ENCODE measurements at places on chromosomes 4 and X.

GRCh38 chr4:161577579-161578301, 586.1 kb downstream of the FSTL5 start:
- DNase-seq = no peak

DNA sequence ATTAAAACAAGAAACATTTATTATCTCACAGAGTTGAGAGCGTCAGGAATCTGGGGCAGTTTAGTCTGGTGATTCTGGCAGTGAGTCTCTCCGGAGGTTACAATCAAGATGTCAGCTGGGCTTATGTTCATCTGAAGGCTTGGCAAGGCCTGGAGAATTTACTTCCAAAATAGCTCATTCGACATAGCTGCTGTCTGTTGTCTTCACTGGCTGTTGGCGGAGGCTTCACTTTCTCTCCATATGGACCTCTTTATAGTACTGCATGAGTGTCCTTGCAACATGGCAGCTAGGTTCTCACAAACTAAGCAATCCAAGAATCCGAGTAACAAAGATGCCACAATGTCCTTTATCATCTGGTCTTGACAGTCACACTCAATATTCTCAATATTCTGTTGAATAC, 70.2 kb upstream of the ADGRL3 start:
- DNase-seq = no peak

DNA sequence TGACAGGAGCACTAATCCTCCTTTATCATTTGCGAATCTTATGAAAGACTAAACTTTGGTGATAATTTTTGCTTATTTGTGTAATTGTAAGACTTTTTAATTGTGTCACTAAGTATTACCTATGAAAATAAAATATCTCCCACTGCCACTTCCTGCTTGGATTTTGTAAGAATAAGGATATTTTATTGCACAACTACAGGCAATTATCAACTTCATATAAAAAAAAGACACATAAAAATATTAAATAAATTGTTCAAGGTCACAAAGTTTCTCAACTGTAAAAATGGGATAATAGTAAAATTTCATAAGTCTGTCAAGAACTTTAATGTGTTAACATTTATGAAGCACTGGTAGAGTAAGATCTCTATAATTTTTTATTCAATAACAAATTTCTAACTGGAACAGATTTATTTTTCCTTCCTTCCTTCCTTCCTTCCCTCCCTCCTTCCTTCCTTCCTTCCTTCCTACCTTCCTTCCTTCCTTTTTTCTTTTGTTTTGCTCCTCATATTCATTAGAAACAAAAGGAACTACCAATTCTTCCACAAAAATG, 527.6 kb upstream of the FAM47C start:
- DNase-seq = no peak

- DNase-seq = no peak
Observed at GRCh38 chr4:48554606-48555005, 64.6 kb downstream of the ZAR1 start.

DNA sequence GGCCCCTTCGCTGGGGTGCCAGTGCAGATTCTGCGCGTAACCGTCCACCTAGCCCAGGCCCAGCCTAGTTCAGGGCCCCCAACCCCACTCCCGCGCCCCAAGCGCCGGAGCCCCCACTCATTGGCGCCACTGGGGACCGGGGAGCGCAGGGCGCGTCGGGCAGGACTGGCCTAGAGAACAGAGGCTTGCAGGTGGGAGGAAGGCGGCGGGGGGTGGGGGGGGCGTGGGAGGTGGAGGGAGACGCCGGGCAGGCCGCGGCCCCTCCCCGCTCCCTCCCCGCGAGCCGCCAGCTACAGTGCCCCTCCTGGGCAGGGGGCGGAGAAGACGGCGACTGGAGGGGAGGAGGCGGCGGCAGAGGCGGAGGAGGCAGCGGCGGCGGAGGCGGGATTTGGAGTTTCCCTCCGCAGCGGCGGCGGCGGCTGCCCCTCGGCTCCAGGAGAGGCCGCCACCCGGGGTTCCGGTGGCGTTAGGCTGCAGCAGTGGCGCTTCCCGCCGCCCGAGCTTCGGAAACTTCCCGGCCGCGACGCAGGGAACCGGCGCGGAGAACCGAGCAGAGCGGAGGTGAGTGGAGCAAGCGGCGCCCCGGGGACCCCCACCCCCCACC, 4.8 kb upstream of the DUSP9 start:
- no peak for DNase-seq

- DNase-seq = no peak
Observed at GRCh38 chr4:121686255-121686654, 10.5 kb downstream of the ANXA5 start.

DNA sequence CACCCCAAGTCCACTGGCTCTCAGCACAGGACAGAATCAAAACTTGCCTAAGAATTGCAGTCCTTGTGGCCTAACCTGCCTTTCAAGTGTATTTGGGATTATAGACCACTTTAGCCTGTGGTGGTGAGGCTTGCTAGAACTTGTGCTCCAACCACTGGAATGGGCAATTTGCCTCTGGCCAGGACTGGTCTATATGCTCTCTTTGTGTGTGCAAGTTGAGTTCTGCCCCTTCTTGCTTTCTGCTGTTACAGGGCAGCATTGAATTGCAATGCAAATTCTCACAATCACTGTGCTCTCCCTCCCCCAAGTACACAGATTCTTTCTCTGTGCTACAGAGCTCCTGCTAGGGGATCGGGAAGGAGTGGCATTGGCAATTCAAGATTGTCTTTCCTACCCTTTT, 233.6 kb upstream of the DIPK2B start:
- DNase-seq = no peak

DNA sequence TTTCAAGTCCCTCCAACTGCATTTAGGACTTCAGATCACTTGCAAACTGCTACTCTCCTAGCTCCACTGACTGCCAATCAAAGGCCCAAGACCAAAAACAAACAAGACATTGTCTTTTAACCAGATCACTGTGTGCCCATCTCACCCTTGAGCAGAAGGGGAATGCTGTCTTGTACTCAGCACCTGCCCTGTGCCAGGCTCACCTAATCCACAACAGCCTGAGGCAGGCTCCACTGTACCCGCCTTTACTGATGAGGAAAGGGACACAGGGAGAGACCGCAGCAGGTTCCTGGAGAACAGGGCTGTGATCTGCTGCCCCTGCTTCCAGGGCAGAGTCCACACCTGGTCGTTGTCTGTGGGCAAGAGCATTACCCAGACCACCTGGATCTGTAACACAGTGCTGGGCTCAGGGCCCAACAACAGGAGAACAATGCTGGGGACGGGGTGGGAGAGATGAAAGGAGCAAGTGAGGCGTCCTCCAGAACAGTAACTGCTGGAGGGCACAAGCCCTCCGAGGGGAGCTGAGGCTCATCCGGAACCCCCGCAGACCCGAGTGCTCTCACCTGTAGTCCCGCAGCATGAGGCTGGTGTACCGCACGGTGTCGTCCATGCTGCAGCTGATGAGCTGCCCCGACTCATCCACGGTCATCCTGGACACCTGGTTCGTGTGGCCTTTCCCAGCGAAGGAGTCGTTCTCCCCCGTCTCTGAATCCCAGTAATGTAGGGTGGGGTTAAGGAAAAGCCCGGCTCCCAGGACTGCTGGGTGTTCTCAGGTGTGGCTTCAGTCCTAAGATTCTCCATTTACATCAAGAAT, 33.9 kb downstream of the WDR1 start:
- peak; percentile 55 for DNase-seq

- peak; percentile 42 for DNase-seq
Observed at GRCh38 chr4:1351854-1352566, 5.0 kb downstream of the UVSSA start.

DNA sequence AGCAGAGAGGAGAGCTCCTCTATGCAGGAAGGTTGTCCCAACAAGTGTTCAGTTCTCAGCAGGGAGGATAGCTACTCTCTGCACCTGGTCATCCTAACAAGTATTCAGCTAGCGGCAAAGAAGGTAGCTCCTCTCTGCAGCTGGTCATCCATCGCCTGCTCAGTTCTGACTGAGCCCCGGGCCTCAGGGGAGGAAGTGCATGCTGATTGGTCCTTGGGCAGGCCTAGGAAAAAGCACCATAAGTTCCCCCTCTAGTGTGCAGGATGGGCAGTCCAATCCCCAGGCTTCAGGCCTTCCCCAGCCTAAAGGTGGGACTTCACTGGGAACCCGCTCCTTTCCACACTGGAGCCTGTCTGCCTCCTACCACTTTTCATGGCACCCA, 4.4 kb upstream of the FBXW7 start:
- no peak for DNase-seq

GRCh38 chr4:172826346-172826745, 342.3 kb upstream of the GALNT7 start:
- DNase-seq = no peak

DNA sequence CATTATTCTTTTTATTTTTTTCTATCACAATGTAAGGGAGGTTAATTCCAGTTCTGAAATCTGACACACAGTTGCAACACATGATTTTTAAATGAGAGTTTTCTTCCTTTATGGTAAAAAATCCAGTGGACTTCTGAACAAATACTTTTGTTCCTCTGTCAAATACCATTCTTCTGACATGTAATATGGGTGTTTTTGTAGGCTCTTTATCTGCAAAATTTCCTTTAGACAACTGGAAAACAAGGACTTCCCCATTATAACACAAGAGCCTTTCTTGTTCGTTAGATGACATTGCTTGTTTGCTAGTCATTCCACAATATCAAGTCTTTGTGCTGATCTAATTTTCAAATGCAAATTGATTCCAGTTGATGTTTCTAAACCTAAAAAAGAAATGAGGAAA, 7.7 kb downstream of the FANCB start:
- peak; percentile 83 for DNase-seq

- no peak for DNase-seq
Observed at GRCh38 chr4:148289740-148290139, 152.5 kb downstream of the NR3C2 start.

DNA sequence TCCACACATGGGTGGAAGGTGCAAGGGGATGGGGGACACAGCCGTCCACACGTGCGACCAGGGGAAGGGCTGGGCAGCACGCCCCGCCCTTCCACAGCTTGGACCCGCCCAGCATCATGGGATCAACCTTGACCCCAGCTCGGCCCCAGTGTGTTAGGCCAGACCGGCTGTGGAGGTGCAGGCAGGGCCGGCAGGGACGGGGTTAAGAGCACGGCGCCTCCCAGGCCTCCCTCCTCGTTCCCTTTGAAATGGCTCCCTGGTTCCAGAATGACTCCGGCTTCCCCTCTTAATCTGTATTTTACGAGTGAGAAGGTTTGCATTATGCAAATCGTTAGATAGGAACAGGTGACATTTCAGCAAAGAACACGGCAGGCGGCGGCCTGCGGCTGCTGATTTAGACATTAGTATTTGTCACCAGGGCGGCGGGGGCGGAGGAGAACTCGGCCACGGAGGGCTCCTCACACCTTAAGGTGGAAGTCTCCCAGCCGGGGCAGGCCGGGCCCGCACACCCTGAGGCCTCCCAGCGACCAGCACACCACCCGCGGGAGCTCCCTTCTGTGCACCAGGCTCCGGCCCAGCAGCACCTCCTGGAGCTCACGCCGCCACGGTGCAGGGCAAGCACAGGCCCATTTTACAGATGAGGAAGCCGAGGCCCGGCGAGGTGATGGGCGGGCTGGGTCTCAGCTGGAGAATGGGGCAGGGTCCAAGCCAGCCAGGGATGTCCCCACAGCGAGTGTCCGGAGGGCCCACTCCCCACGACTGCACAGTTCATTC, 116.1 kb downstream of the FAM53A start:
- DNase-seq = no peak

DNA sequence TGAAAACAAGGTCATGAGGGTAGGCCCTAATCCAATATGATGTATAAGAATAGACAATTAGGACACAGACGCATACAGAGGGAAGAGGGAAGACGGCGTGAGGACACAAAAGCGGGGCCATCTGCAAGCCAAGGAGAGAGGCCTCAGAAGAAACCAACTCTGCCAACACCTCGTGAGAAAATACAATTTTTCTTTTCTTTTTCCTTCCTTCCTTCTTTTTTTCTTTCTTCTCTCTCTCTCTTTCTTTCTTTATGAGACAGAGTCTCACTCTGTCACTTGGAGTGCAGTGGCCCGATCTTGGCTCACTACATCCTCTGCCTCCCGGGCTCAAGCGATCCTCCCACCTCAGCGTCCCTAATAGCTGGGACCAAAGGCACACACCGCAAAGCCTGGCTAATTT, 1.5 kb upstream of the PKD2 start:
- no peak for DNase-seq

DNA sequence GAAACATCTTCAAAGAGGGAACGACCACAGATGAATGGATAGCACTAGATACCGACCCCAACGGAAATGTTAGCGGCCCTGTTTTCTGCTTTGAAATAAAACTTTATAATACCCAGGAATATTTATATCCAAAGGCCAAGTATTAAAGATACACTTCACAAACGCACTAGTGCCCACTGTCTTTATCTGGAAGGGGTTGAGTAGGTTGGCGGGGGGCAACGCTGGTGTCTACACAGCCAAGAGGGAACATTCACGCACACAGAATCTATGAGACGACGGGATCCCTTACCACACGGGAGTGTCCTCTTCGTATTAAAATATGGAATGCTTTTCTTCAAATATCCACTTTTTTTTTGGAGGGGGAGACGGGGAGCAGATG, 3.3 kb downstream of the HAND2 start:
- DNase-seq = no peak

DNA sequence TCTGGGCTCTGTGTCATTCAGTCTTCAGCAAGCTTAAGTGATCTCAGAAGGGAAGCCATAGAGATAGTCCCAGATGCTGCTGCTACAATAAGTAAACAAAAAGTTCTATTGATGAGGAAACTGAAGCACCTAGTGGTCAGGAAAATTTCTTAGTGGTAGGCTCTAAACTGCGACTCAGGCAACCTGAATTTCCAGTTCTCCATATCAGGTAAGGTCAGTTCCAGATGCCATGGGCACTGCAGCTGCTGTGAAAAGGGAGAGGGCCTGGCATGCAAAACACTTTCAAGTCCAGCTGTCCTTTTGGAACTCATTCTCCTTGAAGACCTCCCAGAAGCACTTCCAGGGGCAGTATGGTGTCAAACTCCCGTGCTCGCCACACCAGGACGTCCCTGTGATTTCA, 46.2 kb downstream of the REELD1 start:
- DNase-seq = no peak

DNA sequence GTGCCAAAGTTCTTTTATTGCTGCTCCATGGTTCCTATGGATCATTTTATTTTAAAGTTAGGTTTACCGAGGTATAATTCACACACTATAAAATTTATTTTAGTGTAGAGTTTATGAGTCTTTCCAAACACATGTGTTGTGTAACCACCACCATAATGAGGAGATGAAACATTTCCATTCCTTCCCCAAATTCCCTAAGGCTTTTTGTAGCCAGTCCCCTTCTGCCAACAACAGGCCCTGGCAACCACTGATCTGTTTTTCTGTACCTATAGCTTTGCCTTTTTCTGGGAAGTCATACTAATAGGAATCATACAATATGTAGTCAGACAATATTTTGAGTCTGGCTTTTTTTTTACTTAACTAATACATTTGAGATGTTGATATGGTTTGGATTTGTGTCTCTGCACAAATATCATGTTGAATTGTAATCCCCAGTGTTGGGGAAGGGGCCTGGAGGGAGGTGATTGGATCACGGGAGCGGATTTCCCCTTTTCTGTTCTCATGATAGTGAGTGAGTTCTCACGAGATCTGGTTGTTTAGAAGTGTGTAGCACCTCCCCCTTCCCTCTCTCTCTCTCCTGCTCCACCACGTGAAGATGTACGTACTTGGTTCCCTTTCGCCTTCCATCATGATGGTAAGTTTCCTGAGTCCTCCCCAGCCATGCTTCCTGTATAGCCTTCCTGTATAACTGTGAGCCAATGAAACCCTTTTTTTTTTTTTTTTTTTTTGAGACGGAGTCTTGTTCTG, 59.6 kb upstream of the DHX15 start:
- no peak for DNase-seq

- no peak for DNase-seq
Observed at GRCh38 chrX:83658731-83659130, 150.6 kb downstream of the POU3F4 start.

Measured in globus pallidus (tissue), 1 donor.